ENCODE measurements at places on chromosomes 7 and 10.

DNA sequence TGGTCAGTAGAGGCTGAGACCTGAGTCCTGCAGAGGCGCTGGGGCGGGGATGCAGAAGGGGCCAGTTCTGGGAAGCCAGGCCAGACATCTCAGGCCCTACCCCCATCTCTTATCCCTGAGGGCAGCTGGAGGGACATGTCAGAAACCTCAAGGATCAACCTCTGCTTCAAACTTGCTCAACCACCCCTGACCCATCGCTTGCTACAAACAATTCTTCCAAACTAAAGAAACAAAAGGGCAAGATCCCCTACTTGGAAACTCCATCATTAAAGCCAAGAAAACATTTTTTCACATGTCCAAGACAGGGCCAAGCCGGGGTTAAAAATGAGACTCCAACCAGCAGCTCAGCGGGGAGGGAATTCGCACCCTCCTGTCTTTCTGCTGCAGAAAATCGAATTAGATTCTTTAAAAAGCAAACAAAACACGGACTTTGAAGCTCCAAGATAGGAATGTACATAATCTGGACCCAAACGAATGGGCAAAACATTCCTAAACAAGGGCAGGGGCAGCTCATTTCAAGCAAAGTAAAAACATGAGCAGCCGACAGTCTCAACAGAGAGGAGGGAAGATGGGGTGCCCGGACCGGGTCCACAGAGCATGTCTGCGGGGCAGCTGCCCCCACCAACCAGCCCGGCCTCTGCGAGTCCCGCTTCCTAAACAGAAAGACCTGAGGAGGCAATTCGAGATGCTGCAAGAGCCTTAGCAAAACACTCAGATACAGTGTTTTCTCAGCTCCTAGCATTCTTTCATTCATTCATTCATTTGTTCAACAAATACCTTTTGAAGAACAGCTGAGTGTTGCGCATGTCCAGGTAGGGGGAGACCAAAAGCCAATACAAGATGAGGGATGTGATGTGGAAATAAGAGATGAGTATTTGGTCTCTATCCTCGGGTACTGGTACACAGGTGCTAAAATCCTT, 44.8 kb downstream of the CHST15 start:
- no peak for DNase-seq

GRCh38 chr7:4733936-4734528, 41.4 kb upstream of the AP5Z1 start:
- DNase-seq: no peak

DNA sequence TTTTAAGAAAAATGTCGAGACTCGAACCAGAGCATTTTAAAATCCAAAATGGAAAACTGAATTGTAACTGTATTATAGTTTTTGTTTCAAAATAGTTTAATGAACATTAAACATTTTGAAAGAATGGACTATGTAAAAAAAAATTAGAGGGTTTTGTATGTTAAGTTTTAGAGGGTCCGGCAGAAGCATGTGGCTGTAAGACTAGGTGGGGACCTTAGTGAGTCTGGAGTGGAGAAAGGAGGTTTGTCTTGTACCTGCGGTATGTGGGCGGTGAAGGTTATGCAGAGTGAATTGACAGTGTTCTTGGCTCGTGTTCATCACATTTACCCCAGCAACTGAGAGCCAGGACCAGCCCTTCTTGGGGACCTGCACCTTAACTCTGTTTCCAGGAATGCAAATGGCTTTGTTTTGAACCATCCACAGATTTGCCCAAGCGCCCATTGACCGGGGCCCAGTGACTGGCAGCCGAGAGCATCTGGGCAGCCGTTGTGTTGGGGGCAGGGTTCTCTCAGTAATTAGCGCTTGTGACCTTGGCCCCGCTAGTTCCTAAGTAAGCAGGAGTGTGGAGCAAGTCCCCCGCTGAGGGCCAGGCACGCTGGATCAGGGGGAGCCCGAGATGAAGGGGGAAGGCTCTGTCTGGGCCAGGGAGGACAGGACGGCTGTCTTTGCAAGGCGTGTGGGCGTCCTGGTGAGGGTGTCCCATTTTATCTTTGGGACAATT, 1.4 kb upstream of the KLF6 start:
- DNase-seq: no peak

GRCh38 chr7:148650232-148650858, 48.4 kb upstream of the CUL1 start:
- DNase-seq: no peak

DNA sequence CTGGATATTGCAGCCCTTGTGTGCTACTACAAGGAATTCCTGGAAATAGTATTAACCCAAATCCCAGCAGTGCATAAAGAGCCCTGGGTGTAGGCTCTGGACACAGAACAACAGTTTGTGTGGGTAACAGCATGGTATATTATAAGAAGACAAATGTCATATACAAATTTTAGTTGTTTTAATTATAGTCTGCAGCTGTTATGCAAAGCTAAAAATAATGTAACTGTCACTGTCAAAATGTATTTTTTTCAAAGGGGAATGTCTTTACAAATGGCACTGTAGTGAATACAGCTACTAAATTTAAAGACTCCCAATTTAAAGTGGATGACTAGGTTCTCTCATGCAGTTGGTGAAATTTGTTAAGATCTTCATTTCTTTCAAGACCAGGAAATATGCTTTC, 339.0 kb downstream of the GPR37 start:
- DNase-seq: no peak

- no peak for DNase-seq
These were observed 16.8 kb downstream of the GIMAP5 start for GRCh38 chr7:150753826-150754603.

- DNase-seq: no peak
These were observed 181.4 kb downstream of the GPAM start for GRCh38 chr10:112002206-112002605.

DNA sequence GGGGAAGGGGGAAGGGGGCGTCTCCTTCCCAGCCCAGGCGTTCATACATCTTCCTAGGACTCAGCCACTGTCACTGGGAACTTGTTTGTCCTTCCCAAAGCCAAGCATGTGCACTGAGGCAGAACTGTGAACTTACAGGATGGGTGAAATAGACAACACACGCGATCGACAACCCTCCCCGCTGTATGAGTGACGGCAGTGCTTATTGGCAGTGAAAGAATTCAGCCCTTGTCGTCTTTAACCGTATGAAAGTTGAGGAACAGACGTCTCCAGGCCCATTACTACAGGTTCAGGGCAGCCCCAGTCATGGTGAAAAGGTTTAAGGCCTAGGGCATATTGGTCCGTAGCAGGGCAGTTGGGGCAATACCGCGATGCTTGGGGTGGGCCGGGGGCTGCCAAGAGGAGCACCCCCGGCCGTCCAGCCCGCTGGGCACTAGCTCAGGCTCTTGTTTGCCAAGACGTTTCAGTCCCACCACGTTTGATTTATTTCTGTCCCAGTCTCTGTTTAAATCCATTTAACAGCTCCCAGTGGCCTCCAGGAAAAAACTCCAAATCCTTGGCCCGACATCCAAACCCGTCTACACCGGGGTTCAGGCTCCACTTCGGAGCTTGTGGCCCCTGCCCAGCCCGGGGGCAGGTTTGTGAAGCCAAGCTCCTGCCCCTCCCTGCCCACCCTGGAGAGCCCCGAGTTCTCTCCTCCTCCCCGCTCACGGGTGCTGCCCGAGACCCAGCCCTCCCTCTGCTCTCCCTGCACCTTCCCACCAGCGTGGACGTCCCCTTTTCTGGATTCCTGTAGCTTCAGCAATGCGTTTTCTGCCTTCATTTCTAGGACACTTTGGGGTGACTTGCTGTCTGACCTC, 159.8 kb downstream of the DNAJB6 start:
- DNase-seq: no peak

DNA sequence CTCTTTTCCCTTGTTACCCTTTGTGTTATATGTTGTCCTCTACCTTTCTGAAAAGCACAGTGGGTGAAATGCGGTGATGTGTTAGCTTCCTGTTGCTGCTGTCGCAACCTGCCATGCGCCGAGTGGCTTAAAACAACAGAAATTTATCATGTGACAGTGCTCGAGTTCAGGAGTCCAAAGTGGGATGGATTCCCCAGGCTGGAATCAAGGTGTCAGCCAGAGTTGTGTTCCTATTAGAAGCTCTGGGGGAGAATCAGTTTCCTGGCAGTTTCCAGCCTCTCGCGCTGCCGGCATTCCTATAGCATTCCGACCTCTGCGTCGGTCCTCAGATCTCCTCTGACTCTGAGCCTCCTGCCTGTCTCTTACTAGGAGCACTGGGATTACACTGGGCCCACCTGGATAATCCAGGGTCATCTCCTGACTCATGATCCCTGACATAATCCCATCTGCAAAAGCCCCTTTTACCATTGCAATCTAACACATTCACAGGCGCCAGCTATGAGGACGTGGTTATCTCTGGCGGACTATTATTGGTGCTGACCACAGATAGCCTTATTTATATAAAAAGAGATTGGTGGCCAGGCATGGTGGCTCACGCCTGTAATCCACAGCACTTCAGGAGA, 207.5 kb downstream of the CUX1 start:
- DNase-seq: no peak

- DNase-seq: no peak
These were observed 73.0 kb downstream of the NHLRC2 start for GRCh38 chr10:113927440-113927839.

DNA sequence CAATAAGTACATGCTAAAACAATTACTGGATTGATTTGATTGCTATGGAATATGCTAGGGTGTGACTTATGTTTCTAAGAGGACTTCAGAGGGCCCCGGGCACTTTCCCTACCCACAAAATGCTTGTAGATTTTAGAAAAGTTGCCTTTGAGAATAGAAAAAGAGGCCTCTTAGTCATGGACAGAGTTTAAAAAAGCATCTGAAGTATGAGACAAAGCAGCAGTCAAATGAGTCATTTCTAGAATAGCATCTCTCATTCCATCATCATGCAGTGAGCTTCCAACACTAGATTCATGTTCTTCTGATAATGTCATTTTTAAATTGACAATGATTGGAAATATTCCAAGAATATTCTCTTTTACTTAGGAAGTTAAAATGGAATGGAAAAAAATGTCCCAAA, 675.1 kb upstream of the PCDH15 start:
- DNase-seq: no peak

DNA sequence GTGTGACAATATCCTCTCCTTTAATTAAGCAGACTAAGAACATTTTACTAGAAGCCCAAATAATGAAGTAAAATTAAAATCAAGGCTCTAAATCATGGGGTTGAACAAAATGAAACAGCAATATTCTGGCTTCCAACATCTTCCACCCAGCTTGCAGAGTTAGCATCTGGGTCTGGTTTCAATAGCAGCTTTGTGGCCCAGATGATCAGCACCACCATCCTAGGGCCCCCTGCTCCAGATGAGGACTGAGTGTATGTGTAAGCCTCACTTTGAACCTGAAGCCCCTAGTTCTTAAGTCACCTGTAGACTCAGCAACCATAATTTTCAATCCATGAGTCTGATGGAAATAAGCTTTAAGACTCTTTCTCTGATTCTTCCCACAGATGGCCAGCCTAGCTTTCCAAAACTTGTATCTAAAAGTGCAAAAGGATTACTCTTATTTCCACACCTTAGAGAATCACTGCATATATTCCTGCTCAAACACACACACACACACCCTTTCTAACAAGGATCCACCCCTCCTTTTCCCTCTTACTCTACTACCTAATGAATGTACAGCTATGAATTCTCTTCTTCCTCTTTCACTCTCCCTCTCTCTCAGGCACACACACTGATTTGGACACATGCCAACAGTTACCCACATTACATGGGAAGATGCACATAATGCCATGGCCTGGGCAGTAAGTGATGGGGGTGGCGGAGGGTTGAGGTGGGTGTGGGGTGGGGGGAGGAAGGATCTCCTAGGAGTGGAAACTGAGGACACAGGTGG, 3.5 kb downstream of the DENND11 start:
- DNase-seq: no peak

DNA sequence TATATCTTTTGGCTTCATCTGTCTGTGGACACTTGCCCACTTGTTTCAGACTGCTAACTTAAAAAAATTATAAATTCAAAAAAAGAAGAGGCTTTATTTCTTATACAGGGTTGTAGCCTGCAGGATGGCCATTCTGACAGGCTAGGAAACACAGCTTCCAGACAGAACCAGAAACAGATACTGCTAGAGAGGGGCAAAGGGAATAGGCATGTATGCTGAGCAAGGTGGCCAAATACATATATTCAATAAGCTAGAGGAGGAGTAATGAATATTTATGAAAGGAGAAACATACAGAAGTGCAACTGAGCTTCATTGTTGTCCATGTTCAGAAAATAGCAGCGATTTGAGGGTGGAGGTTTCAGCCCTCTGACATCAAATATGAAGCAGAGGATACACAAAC, 22.0 kb upstream of the MAGI2 start:
- DNase-seq: no peak

GRCh38 chr10:62511238-62511637, 137.1 kb downstream of the ZNF365 start:
- DNase-seq: no peak

DNA sequence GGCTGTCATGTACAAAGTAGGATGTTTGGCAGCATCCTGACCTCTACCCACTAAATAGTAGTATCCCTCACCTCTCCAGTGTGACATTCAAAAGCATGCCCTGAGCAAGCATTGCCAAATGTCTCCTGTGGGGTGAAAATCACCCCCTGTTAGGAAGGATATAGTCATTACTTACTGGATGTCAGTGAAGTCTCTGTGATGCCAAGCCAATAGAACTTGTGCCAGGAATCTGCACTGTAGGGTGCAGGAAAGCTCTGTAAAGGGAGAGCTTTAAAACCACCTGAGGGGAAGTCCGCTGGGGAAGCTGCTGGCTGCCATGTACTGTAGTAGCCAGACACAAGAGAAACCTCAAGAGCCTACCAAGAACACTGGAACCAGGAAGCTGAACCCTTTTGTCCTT, 170.7 kb upstream of the DKK1 start:
- no peak for DNase-seq

DNA sequence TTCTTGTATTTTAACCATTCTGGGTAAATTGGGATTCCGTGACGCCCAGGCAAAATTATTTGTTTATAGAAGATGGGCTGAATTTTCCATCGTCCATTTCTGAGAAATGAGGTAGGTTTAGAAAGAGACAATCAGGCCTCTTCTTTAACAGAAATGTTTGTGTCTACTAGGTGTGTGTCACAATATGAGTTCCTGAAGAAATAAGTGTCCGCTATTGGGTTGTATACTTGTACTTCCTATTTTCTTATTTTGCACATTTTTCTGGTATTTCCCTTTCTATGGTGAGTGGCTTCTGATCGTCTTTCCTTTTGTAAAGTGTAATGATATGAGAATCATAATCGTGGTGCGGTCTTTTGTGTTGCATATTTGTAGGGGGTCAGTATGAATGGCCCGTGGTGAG, 83.9 kb downstream of the TCF7L2 start:
- DNase-seq: no peak

- no peak for DNase-seq
These were observed 10.3 kb downstream of the FAM241B start for GRCh38 chr10:69640196-69640980.

DNA sequence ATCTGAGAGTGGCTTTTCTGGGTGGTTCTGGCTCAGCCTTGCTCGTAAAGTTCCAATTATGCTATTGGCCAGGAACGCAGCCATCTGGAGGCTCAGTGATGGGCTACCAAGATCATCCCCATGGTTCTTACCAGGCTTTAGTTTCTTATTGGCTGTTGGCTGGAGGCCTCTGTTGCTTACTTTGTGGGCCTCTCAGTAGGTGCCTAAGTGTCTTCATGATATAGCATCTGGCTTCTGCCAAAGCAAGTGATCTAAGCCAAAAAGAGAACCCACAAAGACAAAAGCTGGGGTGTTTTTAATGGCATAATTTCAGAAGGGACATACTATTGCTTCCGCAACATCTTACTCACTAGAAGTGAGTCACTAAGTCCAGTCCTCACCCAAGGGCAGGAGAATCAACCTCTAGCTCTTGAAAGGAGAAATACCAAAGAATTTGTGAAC, 132.0 kb upstream of the MDFIC start:
- DNase-seq: no peak

- DNase-seq: no peak
These were observed 225.4 kb upstream of the ZWINT start for GRCh38 chr10:56586461-56586891.

GRCh38 chr7:2725178-2726105, 37.4 kb downstream of the AMZ1 start:
- no peak for DNase-seq

All from stimulated activated CD8-positive, alpha-beta memory T cell treated with anti-CD3 and anti-CD28 coated beads, Interleukin-4, amount 100 ng/mL, for 1 hour (primary cell).